ENCODE measurements at places on chromosomes 1 and 21.
A peak's percentile ranks its signal among the peaks of the same experiment; 100 is the strongest.

GRCh38 chr21:36395353-36396111 is 10.3 kb downstream of the CHAF1B start:
- H3K4me1 ChIP-seq, result no peaks in the 10 kb centered on the region
- DNase-seq, result no peak
- H3K4me3 ChIP-seq, result no peak overlapping the region
- no peaks in the 10 kb centered on the region for H3K27me3 ChIP-seq
- H3K27ac ChIP-seq, result no peak overlapping the region
- H3K36me3 ChIP-seq, result peaks cover 58% of the 10 kb centered on the region

- no peak overlapping the region for H3K4me3 ChIP-seq
- H3K27me3 ChIP-seq, result peaks cover 7% of the 10 kb centered on the region
- peaks cover 15% of the 10 kb centered on the region for H3K36me3 ChIP-seq
- DNase-seq, result no peak
These were observed 41.5 kb downstream of the LRRC3 start for GRCh38 chr21:44496564-44497550.

GRCh38 chr21:30714456-30714855 is 4.1 kb downstream of the KRTAP21-3 start:
- no peaks in the 10 kb centered on the region for H3K36me3 ChIP-seq
- no peaks in the 10 kb centered on the region for H3K27me3 ChIP-seq

DNA sequence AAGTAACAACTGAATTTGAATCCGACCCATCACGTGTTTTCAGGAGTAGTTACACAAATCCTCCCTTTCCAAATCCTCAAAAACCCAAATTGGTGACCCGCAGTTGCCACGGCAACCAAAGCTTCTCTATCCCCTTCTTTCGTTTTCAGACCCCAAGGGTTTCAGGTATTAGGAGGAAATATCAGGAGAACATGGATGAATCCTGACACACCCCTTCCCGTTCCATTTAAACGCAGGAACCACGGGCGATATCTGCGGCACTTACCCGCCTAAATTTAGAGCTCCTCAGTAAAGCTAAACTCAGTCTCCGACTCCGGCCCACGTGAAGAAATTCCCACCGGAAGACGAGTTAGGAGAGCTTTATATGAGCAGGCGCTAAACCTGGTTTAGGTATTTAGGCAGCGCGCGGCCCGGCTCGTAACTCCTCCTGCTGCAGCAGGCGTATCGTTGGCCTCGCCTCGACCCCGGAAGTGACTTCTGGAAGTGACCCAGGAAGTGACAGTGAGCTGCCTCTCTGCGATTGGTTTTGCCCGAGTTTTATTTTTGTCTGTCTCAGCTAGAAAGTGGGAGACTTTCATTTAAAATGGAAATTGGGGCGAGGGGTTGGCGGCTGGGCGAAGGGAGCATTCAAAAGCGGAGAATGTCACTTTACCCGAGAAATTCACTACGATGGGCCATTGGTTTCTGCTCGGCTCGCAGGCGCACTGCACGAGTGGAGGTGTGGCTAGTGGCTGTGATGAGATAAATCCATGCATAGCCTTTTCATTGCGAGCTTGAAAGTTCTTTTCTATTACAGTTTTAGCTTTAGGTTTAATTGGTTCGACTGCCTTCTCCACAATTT is at the start of gene TAF1A:
Gene TAF1A, minus strand, starts transcription at position 472 of the 841 bp plus-strand sequence.
- peak; percentile 92 for DNase-seq
- peaks cover 42% of the 10 kb centered on the region for H3K4me1 ChIP-seq
- H3K27me3 ChIP-seq, result no peaks in the 10 kb centered on the region

DNA sequence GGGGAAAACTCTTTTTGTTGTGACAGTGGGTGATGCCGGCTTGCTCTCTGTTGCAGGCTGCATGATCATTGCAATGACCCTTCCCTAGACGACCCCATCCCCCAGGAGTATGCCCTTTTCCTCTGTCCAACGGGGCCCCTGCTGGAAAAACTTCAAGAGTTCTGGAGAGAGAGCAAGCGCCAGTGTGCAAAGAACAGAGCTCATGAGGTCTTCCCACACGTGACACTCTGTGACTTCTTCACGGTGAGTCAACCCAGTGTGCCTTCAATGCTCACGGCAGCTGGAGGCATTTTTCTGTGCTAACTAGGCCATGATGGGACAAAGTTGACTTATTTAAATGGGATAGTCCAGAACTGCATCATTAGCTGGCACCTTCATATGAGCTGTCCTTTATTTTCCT is 5.7 kb downstream of the UBASH3A start:
- H3K36me3 ChIP-seq, result peaks cover 59% of the 10 kb centered on the region
- H3K27me3 ChIP-seq, result no peaks in the 10 kb centered on the region

GRCh38 chr1:17061486-17061885 is 7.7 kb upstream of the SDHB start:
- H3K27ac ChIP-seq, result no peak overlapping the region
- peaks cover 12% of the 10 kb centered on the region for H3K27me3 ChIP-seq
- no peak for DNase-seq
- no peaks in the 10 kb centered on the region for H3K36me3 ChIP-seq

DNA sequence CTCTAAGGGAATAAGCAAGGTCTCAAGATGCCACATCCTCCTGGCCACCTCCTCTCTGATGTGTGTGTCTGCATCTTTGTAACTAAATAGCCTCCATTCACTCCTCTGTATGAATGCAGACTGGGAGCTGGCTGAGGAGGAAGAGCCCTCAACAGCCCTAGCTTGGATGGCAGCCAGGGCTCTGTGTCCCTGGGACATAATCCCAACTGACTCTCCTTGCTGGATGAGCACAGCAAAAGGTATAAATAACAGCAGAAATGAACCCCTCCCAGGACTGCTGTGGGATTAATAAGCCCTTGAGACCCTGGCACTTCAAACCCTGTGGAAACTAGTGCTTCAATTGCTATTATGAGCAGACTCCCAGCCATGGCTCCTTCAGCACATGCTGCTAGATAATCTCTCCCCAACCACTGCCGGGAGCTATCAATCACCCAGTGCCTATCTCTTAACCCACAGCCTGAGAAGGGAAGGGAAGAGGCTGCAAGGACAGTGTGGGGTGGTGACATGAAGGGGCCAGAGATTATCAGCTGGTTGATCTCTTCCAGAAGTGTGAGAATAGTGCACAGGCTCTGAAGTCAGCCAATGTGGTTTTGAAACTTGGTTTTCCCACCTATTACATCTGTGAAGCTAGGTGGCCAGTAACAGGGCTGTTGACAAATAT is 152.2 kb downstream of the TNR start:
- H3K4me3 ChIP-seq, result no peak overlapping the region
- no peak for DNase-seq
- H3K4me1 ChIP-seq, result no peaks in the 10 kb centered on the region
- no peaks in the 10 kb centered on the region for H3K27me3 ChIP-seq
- no peak overlapping the region for H3K27ac ChIP-seq
- H3K36me3 ChIP-seq, result no peaks in the 10 kb centered on the region

DNA sequence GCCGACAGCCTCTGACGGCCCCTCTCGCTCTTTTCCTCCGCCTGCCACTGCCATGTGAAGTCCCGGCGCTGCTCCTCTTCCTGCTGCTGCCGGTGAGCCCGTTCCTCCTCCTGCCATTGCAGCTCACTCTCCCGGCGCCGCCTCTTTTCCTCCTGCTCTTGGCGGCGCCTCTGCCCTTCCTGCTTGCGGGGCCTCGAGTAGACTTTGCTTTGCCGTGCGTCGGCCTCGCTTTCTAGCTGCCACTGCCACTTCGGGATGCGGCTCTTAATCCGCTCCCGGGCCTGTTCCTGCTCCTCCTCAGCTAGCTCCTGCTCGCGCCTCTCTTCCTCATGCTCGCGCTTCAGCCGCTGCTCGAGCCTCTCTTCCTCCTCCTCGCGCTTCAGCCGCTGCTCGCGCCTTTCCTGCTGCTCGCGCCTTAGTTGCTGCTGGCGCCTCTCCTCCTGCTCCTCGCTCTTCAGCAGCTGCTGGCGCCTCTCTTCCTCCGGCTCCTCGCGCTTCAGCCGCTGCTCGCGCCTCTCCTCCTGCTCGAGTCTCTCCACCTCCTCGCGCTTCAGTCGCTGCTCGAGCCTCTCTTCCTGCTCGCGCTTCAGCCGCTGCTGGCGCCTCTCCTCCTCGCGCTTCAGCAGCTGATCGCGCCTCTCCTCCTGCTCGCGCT is 4.3 kb downstream of the TCHH start:
- DNase-seq, result peak; percentile 44
- no peak overlapping the region for H3K27ac ChIP-seq
- peaks cover 20% of the 10 kb centered on the region for H3K27me3 ChIP-seq
- peaks cover 5% of the 10 kb centered on the region for H3K4me1 ChIP-seq
- H3K4me3 ChIP-seq, result no peak overlapping the region

- no peak overlapping the region for H3K27ac ChIP-seq
- H3K27me3 ChIP-seq, result no peaks in the 10 kb centered on the region
- H3K4me1 ChIP-seq, result peaks cover 32% of the 10 kb centered on the region
- no peak overlapping the region for H3K4me3 ChIP-seq
- no peaks in the 10 kb centered on the region for H3K36me3 ChIP-seq
- no peak for DNase-seq
These were observed 16.4 kb upstream of the C1orf105 start for GRCh38 chr1:172404121-172404520.

GRCh38 chr1:76186554-76187170 is 112.1 kb downstream of the ST6GALNAC3 start:
- H3K4me1 ChIP-seq, result no peaks in the 10 kb centered on the region
- no peaks in the 10 kb centered on the region for H3K27me3 ChIP-seq
- no peak overlapping the region for H3K4me3 ChIP-seq
- no peak for DNase-seq

DNA sequence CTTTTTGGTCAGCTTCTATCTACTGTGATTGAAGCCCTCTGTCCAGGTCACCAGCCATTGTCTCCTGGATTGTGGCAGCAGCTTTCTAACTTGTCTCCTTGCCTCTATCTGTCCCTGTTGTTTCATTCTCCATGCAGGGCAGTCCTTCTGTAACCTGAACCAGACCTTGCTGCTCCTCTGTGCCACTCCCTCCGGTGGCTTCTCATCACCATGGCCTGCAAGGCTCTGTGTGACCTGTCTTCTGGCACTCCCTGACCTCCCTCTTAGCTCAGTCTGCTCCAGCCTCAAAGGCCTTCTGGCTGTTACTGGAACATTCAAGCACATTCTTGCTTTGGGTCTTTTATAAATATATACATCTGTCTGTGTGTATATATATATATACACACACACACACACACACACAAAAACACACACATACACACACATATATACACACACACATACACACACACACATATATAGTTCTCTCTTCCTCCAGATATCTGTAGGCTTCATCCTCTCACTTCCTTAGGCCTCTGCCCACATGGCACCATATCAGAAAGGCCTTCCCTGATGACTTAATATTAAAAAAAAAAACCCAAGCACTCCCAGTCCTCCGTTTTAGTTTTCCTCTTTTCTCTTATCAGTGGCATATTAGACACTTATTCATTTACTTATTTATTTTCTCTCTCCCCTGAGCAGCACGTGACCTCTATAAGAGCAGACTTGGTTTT is 21.2 kb upstream of the JUN start:
- DNase-seq, result no peak
- no peaks in the 10 kb centered on the region for H3K27me3 ChIP-seq
- peaks cover 3% of the 10 kb centered on the region for H3K4me1 ChIP-seq
- H3K27ac ChIP-seq, result no peak overlapping the region
- no peaks in the 10 kb centered on the region for H3K36me3 ChIP-seq
- H3K4me3 ChIP-seq, result no peak overlapping the region

Measured in activated CD8-positive, alpha-beta T cell treated with anti-CD3 and anti-CD28 coated beads, Interleukin-2, amount 10 ng/mL, durations not matched to agents 7 days and 5 days (primary cell).